Activated CD8-positive, alpha-beta T cell treated with anti-CD3 and anti-CD28 coated beads, Interleukin-2, amount 10 ng/mL, durations not matched to agents 7 days and 5 days (primary cell): ENCODE measurements at places on chromosomes 2 and 18. TPM values are rescaled to one million over a fixed set of nuclear protein-coding genes. Genes with fewer than 3 reads are reported as not detected.

GRCh38 chr2:55842046-55842445, 81.5 kb downstream of the EFEMP1 start:
- no peak overlapping the region for H3K4me3 ChIP-seq
- no peaks in the 10 kb centered on the region for H3K36me3 ChIP-seq
- H3K27me3 ChIP-seq, result no peaks in the 10 kb centered on the region

GRCh38 chr2:85253890-85254289, 73.9 kb downstream of the TGOLN2 start:
- H3K4me3 ChIP-seq, result no peak overlapping the region
- DNase-seq, result no peak
- H3K27ac ChIP-seq, result no peak overlapping the region

Gene SLC5A6
- total RNA-seq, result 41.5 TPM

Gene GALR1
- total RNA-seq, result not detected

- peaks cover 88% of the 10 kb centered on the region for H3K36me3 ChIP-seq
- H3K4me3 ChIP-seq, result no peak overlapping the region
- DNase-seq, result no peak
- H3K4me1 ChIP-seq, result peaks cover 40% of the 10 kb centered on the region
- H3K27me3 ChIP-seq, result no peaks in the 10 kb centered on the region
- H3K27ac ChIP-seq, result no peak overlapping the region
Observed at GRCh38 chr2:112754564-112754963, 9.8 kb downstream of the CKAP2L start.

- H3K4me1 ChIP-seq, result peaks cover 23% of the 10 kb centered on the region
- peak overlapping the region; percentile 93 for H3K27ac ChIP-seq
- H3K4me3 ChIP-seq, result peak overlapping the region; percentile 93
- H3K27me3 ChIP-seq, result peaks cover 3% of the 10 kb centered on the region
- DNase-seq, result no peak
Observed at GRCh38 chr18:54358495-54359040, 862 bp downstream of the C18orf54 start.

Gene C2orf72
- 0.16 TPM for total RNA-seq

- H3K27ac ChIP-seq, result no peak overlapping the region
- H3K4me1 ChIP-seq, result peaks cover 12% of the 10 kb centered on the region
- peaks cover 3% of the 10 kb centered on the region for H3K27me3 ChIP-seq
- H3K36me3 ChIP-seq, result no peaks in the 10 kb centered on the region
- no peak for DNase-seq
Observed at GRCh38 chr2:161124201-161124600, 36.0 kb upstream of the TANK start.

GRCh38 chr18:57084331-57085271, 62.3 kb upstream of the BOD1L2 start:
- peaks cover 34% of the 10 kb centered on the region for H3K4me1 ChIP-seq
- H3K27me3 ChIP-seq, result peaks cover 14% of the 10 kb centered on the region
- peak overlapping the region; percentile 84 for H3K27ac ChIP-seq
- H3K4me3 ChIP-seq, result peak overlapping the region; percentile 61
- H3K36me3 ChIP-seq, result peaks cover 14% of the 10 kb centered on the region

Gene NEU4
- total RNA-seq, result 0.31 TPM

DNA sequence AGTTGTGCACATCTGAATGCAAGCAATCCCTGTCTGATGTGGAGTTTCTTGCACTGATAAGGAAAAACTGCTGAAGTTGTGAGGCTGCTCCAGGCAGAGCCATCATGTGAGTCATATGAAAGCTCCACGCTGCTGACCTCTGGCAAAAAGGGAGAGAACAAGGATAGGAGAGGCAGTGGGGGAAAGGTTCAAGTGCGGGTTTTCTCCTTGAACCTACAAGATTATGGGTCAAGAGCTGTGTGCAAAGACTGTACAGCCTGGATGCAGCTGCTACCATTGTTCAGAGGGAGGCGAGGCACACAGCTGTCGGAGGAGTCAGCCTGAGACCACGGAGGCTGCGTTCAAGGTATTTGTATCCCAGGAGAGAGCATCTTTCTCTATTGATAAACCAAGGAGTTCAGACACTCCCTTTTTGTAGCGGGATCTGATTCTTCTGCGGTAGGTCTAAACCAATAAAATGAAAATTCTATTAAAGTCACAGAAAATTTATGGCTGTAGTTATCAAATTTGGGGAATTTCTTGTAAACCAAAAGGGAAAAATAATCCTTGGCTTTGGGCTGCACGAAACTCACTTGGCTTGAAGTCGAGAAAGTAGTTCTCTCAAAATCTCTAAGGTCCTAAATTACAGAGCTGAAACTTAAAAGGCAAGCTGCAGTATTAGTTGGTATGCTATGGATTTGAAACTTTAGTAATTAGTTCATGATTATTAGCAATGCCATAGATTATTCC, at the start of gene CDK15:
Gene CDK15, plus strand, starts transcription at position 96 of the 729 bp plus-strand sequence. Its CDS starts 128 bp downstream, at position 224.
- peaks cover 28% of the 10 kb centered on the region for H3K27me3 ChIP-seq
- DNase-seq, result no peak
- no peak within 1 kb of the TSS for H3K4me3 ChIP-seq
- H3K27ac ChIP-seq, result no peak within 1 kb of the TSS
- H3K36me3 ChIP-seq, result no peaks in the 10 kb centered on the region

DNA sequence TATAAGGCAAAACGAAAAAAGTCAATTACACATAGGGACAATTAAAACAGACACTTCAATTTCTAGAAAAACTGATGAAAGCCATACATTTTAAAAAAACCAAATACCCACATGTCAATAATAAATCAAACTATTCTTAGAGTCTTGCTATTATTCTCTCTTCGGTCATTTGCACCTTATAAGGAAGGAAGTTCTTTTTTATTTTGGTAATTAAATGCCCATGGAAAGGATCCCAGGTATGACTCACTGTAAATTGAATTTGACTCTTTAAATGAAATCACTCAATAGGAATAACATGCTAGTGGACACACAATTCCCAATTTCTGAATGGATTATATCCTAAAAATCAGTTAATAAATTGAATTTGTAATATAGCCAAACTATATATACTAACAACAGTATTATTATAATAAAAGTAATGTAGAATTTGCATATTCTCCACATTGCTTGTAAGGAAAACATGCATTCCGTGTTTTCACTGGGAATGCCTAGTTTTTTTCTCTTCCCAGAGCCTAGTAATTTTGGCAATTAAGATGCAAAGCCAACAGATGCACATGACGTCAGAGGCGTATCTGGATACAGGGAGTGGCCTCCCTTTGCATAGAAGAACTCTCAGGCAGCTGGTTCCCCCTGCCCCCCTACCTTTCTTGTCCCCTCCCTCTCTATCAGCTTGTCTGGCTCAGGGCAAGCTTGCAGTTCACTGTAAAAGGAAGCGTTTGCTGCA, 153.5 kb upstream of the PGAP1 start:
- no peak overlapping the region for H3K4me3 ChIP-seq
- peaks cover 81% of the 10 kb centered on the region for H3K36me3 ChIP-seq
- H3K27ac ChIP-seq, result no peak overlapping the region
- no peaks in the 10 kb centered on the region for H3K4me1 ChIP-seq

DNA sequence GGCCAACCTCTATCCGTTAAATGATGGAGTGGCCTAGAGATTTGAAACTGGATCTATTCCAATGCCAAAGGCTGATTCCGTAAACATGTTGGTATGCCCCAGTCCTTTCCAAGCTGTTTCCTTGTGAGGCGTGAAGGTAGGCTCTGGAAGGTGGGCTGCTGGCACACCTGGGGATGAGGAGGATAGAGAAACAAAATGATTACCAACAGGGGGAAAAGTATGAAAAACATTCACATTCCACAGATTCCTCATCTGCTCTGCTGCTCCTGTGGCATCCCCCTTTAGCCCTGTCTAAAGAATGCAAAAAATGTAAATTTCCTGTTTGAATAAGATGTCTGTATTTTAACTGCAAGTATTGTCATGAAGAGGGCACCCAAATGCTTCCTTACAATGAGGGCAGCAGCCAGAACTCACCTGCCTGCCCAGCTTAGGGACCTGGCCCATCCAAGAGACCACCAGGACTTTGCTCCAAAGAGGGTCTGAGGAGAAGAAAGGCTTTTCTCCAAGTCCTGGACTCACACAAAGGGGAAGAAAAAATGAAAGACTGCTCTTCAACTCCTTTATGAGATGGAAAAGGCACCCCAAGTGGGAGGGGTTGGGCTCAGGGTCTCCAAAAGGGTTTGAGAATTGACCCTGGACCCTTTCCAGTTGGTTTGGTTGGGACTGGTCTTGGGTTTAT, 132.3 kb upstream of the PELI1 start:
- no peaks in the 10 kb centered on the region for H3K36me3 ChIP-seq
- DNase-seq, result no peak
- peaks cover 12% of the 10 kb centered on the region for H3K4me1 ChIP-seq
- no peak overlapping the region for H3K27ac ChIP-seq
- no peak overlapping the region for H3K4me3 ChIP-seq

Gene DLX2
- total RNA-seq, result not detected

Gene ALLC
- not detected for total RNA-seq

DNA sequence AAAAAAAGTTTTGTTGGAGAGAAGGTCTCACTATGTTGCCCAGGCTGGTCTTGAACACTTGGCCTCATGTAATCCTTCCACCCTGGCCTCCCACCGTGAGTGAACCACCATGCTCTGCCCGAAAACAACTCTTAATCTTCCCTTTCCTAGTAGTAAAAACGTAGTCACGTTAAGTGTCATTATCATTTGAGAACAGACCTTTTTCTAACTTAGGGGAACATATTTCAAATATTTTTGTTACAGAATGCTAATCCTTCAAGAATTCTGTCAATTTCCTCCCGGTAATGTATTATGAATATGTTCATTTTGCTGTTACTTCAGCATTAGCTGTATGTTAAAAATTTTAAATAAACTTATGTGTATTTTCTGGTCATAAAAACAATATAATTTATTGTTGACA, 49.7 kb downstream of the MTA3 start:
- DNase-seq, result no peak
- H3K27ac ChIP-seq, result no peak overlapping the region
- H3K27me3 ChIP-seq, result no peaks in the 10 kb centered on the region

DNA sequence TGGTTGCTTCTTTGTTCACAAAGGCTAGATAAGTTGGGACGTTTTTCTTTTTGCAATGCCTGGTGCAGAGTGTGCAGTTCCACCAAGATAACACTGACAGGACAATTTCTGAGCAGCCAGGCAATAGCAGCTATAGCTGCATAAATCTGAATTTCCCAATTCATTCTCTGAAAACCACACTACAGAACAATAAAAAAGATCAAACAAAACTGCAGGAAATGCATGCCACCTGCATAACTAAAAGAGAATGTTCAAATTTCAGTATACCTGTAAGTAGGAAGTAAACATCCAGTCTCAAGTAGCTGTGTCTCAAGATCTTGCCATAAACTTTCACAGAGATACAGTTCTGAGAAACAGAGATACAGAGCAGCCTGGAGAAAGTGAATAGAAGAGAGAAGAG, 5.3 kb upstream of the KCTD18 start:
- H3K4me1 ChIP-seq, result peaks cover 15% of the 10 kb centered on the region
- DNase-seq, result no peak
- H3K4me3 ChIP-seq, result no peak overlapping the region
- no peaks in the 10 kb centered on the region for H3K36me3 ChIP-seq
- no peak overlapping the region for H3K27ac ChIP-seq

Gene IL1RL1
- total RNA-seq, result 0.13 TPM

GRCh38 chr2:177466337-177467195, 74.0 kb downstream of the AGPS start:
- peaks cover 41% of the 10 kb centered on the region for H3K36me3 ChIP-seq
- H3K4me3 ChIP-seq, result no peak overlapping the region
- DNase-seq, result no peak
- H3K27ac ChIP-seq, result no peak overlapping the region

DNA sequence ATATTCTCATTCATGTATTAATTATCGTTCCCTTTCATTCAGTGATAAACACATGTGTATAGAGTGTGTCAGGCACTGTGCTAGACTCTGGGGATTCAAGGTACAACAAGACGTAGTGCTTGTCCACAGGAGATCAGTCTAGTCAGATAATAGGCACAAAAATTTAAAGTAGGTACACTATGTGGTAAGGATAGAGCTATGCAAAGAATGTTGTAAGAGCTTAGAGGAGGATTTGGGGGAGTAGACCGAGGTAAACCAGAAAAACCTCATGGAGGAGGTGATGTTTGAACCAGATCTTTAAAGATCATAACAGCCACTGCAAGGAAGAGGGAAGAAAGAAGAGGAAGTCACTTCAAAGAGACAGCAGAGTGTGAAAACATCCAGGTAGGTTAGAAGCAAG, 256.9 kb upstream of the DDX18 start:
- no peaks in the 10 kb centered on the region for H3K36me3 ChIP-seq
- H3K27ac ChIP-seq, result no peak overlapping the region
- H3K4me1 ChIP-seq, result no peaks in the 10 kb centered on the region
- no peak overlapping the region for H3K4me3 ChIP-seq
